ENCODE measurements at places on chromosomes 2 and 18.

- no peak for DNase-seq
Measured at GRCh38 chr2:33670392-33670937, 71.4 kb upstream of the FAM98A start.

DNA sequence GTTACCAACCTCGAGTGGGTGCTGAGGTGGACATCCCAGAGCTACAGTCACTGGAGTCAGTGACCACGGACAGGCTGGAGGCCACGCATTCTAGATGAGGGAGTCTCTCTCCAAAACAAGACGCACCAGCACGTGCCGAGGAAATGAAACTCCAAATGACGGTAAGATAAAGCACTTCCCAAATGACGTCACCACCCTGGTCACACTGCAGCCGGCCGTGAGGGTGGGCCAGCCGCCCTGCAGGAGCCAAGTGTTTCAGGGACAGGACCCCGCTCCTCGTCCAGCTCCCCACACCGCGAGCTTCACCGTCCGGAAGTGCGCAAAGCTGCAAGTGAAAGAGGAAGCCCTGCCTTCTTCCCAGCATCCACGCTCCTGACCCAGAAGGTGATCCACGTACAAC lies 99.4 kb downstream of the ZNF516 start:
- no peak for DNase-seq

- DNase-seq, result no peak
Measured at GRCh38 chr2:232320443-232320803, 58.1 kb upstream of the ALPP start.

- DNase-seq, result no peak
Measured at GRCh38 chr2:102558463-102558862, 60.9 kb upstream of the SLC9A2 start.

- no peak for DNase-seq
Measured at GRCh38 chr18:77320971-77321559, 71.4 kb downstream of the GALR1 start.

DNA sequence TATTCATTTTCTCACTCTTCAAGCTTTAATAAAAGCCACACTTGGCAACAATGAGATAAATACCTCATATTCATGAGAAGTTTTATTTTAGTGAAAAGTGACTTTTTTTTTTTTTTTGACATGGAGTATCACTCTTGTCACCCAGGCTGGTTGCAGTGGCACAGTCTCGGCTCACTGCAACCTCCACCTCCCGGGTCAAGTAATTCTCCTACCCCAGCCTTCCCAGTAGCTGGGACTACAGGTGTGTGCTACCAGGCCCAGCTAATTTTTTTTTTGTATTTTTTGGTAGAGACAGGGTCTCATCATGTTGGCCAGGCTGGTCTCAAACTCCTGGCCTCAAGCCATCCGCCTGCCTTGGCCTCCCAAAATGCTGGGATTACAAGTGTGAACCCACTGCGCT lies 47.0 kb downstream of the FRZB start:
- no peak for DNase-seq

- no peak for DNase-seq
Measured at GRCh38 chr18:39053571-39053970, 1488.0 kb upstream of the CELF4 start.

- no peak for DNase-seq
Measured at GRCh38 chr18:8686611-8687010, 18.7 kb upstream of the MTCL1 start.

DNA sequence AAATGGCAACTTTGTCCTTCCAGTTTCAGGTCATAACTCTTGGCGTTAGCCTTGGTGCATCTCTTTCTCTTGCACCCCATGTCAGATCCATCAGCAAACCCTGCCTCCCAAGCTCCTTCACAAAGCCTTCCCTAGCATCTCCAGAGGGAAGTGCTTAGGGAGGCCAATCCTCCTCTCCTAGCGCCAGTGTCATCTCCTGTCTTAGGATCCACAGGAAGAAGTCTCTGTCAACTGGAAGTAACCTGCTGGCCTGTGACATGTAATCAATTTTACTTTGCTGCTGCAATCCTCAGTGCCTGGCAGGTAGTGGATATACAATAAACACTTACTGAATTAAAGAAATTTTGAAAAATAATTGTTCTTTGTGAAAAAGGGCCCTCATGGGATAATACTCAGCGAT lies 7.9 kb upstream of the DNPEP start:
- DNase-seq, result no peak

GRCh38 chr2:164522561-164522981 lies 98.7 kb downstream of the GRB14 start:
- no peak for DNase-seq

DNA sequence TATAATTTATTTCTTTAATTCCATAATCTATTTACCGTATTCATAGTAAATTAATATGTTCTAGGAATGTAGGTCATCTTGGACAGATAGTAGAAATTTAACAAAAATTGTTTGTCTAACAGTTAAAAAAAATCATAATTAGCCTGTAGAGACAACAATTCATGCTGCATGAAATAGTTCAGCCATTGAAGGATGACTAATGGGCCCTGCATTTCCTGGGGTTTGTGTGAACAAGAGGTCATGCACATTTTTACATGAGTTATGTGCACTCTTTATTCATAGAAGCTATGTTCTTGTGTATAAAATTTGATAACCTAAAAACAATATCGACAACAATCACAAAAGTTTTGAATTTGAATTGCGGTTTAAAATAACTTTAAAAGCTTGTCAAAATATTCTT lies 1663.6 kb downstream of the SUCLG1 start:
- DNase-seq, result no peak

DNA sequence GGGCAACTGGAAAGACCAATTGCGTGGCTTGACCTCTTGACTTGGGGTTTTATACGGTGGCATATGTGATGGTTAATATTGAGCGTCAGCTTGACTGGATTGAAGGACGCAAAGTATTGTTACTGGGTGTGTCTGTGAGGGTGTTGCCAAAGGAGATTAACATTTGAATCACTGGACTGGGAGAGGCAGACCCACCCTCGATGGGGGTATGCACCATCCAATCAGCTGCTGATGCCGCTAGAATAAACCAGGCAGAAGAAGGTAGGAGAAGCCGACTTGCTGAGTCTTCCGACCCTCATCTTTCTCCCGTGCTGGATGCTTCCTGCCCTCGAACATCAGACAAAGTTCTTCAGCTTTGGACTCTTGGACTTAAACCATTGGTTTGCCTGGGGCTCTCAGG lies 34.2 kb upstream of the YPEL5 start:
- no peak for DNase-seq

DNA sequence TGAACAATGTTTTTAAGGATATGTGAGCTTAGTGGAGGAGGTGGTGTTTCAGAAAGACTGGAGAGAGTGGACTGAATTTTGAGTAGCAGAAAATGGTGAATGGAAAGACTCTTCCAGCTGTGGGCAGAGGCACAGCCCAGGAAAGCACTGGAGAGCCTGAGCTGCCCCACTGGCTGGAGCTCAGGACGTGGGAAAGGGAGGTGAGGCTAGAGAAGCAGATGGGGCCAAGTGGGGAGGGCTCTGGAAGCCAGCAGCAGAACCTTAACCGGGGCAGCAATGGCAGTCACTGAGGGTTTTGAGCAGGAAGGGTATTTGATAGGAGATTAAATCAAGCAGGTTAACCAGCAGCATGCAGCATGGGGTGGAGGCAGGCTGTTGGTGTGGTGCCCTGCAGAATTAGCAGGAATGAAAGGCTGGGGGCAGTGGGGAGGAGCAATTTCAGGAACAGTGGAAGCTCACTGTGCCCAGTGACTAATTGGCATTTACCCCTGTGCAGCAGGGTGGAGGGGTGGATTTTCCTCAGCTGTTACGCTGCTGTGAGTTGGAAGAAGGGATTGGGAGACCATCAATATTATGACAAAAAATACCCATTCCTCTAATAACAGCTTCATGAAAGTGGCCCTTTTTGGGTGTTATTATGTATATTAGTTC lies 136.2 kb downstream of the CERS6 start:
- DNase-seq, result no peak

DNA sequence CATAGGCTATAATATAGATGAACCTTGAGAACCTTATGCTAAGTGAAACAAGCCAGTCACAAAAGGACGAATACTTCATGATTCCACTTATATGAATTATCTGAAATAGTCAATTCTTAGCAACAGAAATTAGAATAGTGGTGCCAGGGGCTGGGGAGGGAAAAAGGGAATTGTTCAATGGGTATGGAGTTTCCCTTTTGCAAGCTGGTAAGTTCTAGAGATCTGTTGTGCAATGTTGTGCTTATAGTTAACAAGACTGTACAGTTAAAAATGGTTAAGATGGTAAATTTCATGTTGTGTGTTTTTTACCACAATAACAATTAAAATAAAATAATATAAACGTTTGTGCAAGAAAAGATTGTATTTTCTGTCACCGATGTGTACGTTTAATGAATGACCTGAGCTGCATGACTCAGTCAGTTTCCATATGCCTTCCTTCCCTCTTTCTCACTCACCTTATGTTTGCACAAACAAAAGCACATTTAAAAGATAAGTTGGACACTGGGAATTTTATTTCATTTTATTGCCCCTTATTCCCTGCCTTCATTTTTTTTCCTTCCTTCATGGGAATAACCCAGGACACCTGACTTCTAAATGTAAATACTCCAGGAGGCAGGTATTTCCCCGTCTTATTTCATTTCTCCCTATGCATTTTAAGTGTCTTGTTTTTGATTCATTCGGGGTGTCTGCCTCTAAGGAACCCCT lies 143.7 kb upstream of the TTC39C start:
- no peak for DNase-seq

DNA sequence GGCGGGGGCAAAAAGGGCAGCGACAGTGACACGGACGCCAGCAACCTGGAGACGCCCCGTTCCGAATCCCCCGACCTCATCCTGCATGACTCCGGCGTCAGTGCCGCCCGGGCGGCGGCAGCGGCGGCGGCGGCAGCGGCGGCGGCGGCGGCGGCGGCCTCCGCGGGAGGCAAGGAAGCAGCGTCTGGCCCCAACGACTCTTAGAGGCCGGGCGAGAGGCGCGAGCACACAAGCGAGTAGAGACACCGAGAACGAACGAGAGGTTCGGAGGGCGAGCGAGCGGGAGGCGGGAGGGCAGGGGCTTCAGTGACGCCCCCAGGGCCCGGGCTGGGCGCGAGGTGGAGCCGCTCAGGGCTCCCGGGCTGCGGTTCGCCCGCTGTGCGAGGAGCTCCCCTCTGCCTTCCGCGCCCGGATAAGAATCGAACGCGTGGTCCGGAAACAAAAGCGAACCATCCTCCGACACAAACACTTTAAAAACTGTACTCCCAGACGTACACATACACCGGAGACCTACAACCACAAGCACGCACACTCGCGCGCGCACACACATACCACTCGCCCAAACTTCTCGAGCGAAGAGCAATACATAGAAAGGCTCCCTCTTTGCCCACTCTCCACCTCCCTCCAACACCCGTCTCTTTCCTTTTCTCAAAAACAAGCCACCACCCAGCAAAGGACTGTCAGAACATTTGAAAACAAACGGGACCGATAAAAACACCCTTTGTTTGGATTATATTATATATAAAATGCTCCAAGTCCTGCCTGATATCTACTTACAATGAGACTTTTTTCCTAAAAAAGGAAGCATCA lies 2.8 kb downstream of the SP9 start:
- no peak for DNase-seq

GRCh38 chr2:19670303-19670702 lies 231.5 kb downstream of the TTC32 start:
- DNase-seq, result no peak

- DNase-seq, result no peak
Measured at GRCh38 chr2:145067549-145068030, 547.7 kb upstream of the ZEB2 start.

- no peak for DNase-seq
Measured at GRCh38 chr18:3248062-3248657, 559 bp downstream of the MYL12A start.

GRCh38 chr2:130302164-130302886 lies 40.4 kb upstream of the IMP4 start:
- no peak for DNase-seq

- no peak for DNase-seq
Measured at GRCh38 chr2:32464431-32464830, 107.6 kb downstream of the BIRC6 start.

DNA sequence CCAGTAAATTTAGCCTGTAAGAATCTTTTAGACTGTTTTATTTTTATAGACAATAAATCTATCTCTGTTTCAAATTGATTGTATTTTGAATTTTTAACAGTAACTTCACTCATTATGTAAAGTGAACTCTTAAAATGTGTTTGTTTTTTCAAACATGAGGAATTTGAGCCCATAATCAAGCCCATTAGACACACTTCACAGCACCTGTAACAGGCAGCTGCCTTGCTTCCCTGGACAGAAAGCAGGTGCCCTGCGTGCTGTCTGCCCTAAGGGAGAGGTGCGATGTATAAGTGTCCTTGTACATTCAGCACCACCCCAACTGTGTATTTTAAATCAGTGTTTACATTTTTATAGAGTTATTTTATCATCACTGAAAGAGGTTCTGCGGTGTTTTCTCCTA lies 186.5 kb upstream of the TPO start:
- DNase-seq, result no peak

- DNase-seq, result no peak
Measured at GRCh38 chr2:96962567-96963203, 23.7 kb downstream of the FAM178B start.

DNA sequence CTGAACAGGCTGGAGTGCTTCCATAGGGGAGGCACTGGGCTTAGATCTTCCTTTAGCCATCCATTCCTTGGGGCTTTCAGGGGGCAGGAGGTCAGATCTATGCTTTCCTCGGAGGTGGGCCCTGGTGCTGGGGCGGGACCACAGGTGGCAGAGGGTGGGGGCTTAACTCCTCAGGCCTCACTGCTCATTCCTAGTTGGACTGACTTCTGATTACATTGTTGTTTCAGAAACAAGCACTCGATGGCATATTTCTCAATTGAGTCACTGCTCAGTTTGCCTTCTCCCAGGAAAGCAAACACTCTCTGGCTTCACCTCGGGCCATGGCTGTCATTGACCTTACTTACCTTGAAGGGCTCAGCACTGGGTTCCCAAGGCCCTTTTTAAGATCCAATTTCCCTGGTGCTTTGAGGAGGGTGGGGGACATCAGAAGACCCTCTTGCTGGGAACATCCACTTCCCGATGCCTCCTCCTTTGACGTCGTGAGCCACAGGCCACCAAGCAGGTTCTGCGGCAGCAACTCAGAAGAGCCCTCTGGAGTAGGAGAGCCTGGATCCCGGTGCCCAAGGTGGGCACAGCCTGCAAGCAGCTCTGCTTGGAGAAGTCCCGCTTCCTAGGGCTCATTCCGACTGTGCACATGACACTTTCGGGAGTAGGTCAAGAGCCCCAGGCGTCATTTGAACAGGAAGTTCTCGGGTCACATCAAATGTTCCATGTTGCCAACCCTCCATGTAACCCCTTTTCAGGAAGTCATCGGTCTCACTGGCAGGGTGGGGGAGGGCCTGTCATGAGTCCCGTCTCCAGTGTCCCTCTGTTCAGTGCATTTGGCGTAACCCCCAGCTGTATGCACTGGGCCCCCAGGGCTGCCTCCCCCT lies 40.6 kb downstream of the SDC1 start:
- DNase-seq, result no peak

GRCh38 chr2:190827720-190828119 lies 52.9 kb upstream of the GLS start:
- no peak for DNase-seq

DNA sequence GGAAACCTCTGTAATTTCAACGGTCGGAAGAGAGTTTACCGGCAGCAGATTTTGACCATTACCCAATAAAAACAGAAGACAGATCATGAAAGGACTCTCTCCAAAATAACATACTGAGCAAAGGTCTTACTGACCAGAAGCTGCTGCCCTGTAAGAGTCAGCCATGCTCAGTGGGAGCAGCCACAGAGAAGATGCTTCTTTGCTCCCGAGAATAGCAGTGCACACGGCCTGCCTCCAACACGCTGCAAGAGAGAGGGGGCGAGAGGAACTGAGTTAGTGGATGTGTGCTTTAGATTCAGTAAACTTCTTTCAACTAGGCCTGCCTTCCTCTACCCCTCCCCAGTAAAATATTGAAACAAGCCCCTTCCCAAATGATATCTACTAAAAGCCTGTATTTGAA lies 103.7 kb downstream of the NCK2 start:
- no peak for DNase-seq
